ENCODE measurements at places on chromosomes 1 and 21.

DNA sequence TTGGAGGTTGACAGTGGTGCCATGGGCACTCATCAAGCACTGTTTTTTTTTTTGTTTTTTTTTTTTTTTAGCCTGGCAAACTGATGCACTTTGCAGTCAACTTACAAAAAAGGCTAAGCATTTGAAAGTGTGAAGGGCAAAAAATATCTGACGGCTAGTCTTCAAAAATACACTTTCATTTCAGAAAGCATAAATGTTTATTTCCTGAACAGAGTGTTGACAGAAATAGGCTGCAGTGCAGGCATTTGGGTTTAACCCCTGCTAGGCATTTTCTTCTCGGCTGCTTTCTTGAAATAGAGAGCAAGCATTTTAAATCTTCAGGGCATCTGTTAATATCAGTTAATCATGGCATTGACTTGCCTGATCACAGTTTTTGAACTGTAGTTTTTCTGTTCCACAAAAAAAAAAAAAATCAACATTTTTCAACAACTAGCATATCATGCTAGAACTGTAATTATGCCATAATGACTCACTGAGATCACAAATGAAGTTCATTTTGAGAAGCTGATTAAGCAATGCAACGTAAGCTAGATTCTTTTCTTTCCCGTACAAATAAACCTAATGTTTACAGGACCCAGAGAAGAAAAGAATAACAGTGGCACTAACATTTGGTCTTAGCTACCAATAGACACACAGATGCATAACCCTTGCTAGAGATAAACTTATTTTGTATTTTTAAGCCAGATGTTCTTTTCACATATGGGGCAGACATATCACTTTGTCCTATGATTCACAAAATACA is 100.4 kb upstream of the USH2A start:
- DNase-seq = no peak

DNA sequence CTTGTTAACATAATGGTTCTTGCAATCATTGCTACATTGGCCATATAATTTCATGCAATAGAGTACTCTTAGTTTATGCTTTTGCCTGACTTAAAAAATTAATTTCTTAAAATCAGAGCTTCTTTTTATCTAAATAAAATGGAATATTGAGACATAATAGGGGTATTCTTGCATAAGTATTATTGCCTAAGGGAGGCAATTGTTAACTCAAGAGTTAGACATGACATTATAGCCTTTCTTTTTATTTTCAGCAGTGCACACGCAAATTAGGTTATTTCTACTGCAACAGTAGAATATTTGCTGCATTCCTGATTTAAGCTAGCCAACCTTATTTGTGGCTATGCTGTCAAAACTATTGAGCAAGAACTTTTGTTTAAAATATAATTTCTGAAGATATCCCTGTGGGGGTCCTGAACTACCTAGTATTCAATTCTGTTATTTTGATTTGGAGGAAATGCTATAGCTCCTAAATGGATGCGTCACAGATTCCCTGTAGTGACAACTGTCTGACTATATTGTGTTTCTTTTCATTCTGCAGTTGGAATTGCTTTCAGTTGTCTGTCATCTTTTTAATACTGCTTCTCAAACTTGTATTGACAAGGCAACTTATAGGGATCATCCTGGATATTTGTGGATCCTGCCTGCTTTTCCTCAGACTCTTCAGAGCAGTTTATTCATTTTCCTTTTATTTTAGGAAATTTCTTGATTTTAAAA is 211.0 kb downstream of the PATJ start:
- no peak for DNase-seq

DNA sequence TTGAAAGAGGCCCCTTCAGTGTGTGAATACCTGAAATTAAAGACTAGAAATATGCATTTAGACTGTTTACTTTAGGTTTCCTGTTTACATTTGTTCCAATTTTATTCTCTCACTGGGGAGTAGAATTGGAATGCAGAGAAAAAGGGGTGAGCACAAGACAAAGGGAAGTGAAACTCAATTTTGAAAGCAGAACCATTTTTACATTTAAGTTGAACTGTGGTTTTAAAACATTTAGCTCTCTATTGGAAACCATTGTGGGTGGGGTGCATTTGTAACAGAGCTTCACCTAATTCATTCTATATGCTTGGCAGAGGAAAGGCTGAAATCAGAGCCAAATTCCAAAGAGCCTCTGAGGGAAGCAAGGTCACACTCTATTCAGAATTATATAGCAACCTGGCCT is 235.3 kb upstream of the C1orf105 start:
- DNase-seq = no peak

DNA sequence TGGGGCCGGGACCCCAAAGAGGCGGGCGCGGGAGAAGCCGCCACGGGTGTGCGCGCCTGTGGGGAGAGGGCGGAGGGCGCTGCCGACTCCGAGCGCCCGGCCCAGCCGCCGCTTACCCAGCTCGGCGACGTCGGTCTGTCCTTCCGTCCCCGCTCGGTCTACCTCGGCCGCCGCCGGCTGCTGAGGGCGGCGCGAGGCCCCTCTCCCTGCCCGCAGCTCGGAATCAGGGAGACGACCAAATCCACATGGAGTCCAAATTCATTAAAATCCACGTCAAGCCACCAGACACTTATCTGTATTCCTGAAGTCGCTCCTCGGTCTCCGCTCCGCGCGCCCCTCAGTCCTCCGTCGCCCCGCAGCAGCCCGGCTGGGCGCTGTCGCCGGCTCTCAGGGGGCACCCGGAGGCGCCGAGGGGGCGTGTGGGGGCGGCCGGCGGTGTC is 637 bp downstream of the PLXNA2 start:
- no peak for DNase-seq

GRCh38 chr1:23611601-23612327 is 52.5 kb upstream of the ID3 start:
- DNase-seq = no peak

DNA sequence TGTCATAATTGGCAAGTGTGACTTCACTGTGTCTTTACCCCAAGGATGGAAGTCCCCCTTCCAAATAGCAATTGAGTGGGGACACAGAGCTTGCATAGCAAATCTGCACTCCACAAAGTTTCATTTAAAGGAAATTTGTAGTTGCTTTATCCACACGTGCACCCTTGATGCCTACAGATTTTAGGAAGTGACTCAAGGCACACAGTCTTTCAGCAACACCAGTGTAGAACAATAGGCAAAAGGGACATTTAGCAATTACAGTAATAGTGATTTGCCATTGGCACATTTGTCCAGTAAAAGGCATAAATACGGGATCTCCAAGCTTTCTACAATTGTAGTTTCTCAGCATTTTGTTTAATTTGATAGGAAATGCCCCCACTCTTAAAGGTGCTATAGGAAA is 43.4 kb upstream of the KAZN start:
- DNase-seq = no peak

- no peak for DNase-seq
These were observed 717.9 kb downstream of the AMY1C start for GRCh38 chr1:104467590-104467989.

- DNase-seq = no peak
These were observed 2.2 kb upstream of the NEK2 start for GRCh38 chr1:211677659-211678058.

- no peak for DNase-seq
These were observed 127.2 kb downstream of the MACF1 start for GRCh38 chr1:39331647-39332046.

- DNase-seq = no peak
These were observed 309 bp downstream of the NSL1 start for GRCh38 chr1:212791261-212791675.

All from vagina (tissue), 2 donors.